ENCODE measurements at places on chromosomes 2 and 18.

- no peak for DNase-seq
Measured at GRCh38 chr18:3350566-3351527, 88.9 kb downstream of the MYL12B start.

- no peak for DNase-seq
Measured at GRCh38 chr2:200765139-200765951, 46.4 kb upstream of the BZW1 start.

- no peak for DNase-seq
Measured at GRCh38 chr2:3610881-3611505, 16.1 kb downstream of the COLEC11 start.

GRCh38 chr2:188459061-188459460 lies 167.4 kb downstream of the GULP1 start:
- no peak for DNase-seq

DNA sequence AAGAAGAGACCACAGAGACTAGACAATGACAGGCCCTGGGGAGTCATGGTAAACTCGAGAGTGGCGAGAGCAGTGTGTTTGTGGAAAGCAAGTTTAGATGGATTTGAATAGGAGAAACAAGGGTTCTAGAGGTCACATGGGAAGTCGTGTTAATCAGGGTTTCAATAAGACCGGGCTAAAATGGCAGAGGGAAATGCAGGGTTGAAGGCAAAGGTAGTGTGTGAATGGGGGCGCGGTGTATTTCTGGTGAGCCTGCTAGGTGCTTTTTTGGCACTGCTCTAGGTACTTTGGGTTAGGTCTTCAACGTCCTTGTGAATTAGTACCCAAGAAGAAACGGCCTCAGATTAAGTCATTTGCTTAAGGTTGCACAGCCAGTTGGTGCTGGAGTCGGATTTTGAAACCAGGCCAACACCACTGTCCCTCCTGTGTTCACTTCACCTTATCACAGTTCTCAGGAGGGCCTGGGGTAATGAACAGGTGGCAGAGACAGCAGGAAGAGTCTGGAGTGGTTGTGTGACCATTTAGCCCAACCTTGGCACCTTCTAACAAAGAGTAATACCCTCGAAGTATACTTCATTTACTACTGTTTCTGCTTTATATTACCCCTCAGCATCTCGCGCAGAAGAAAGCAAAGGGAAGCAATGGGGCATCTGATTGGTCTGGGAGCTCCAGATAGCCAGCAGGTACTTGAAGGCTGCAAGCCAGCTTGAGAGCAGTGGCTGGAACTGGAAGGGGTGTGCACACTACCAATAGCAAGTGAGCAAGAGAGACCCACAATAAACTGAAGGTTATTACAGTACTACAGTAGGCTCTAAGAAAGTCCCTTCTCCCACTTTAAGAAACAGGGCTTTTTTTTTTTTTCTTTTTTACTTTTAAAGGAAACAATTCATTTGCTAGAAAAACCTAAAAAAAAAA lies 33.4 kb upstream of the GAREM2 start:
- no peak for DNase-seq
